ENCODE measurements at places on chromosomes 12 and 14. TPM values are rescaled to one million over a fixed set of nuclear protein-coding genes. Genes with fewer than 3 reads are reported as not detected.

- DNase-seq, result no peak
Observed at GRCh38 chr12:11862798-11863197, 207.9 kb upstream of the BCL2L14 start.

DNA sequence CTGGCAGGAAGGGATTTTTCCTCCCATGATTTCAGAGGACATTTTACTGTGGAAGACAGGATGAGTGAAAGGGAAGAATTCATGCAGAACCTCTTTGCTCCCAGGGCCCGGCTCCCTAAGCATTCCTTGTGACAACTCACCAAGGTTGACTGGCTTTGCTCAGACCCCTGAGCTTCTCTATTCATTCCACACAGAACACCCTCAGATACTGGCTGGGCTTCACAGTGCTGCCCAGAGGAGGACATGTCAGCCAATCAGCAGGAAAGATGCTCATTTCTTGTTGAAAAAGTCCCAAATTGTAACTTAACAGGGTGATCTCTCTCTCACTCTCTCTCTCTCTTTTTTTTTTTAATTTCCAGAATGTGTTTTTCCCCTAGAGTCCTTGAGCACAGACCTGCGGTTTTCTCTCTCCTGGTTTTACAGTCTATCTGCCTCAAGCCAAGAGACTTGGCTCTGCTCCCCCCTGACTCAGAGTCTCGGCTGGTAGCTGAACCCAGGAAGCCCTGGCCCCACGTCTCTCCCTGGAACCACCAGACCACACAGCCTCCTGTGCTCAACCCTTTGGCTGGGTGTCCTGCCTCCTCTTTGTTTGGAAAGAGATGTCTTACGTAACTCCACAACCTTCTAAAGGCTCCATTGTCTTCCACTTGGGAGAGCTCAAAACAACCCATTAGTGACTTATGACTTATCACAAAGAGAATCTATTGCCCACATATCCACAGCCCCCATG is 43.9 kb downstream of the SSPN start:
- peak; percentile 78 for DNase-seq

Gene RNASE7
- total RNA-seq, result not detected

DNA sequence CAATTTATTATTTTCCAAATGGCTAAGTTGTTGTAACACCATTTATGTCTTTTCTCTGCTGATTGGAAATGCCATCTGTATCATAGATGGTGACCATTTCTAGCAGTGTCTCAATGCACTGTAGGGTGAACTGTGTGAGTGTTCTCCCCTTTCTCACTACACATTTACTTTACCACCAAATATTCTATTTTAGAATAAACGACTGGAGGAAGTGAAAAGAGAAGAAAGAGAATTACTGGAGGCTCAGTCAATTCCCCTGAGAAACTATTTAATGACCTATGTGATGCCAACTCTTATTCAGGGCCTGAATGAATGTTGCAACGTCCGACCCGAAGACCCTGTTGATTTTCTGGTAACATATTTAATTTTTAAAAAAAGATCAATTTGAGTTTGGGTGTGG is 15.5 kb upstream of the PAPOLA start:
- no peak for DNase-seq

DNA sequence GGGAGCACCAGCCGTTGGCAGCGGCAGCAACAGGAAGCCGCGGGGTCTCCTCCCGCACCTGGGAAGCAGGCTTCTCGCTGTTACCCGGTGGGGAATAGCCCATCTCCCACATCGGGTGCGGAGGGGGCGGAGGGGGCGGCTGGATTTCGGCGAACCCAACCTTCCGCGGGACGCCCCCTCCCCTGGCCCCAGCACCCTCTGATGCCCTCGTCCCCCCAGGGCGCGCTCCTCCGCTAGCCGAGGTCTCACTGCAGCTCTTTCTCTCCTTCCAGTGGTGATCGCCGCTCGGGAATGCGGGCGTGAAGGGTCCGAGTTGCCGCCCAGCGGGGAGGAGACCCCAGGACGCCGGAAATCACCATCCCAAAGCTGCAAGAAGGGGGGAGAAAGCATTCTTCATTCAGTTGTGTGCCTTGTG is 303 bp downstream of the SAMD4A start:
- no peak for DNase-seq

DNA sequence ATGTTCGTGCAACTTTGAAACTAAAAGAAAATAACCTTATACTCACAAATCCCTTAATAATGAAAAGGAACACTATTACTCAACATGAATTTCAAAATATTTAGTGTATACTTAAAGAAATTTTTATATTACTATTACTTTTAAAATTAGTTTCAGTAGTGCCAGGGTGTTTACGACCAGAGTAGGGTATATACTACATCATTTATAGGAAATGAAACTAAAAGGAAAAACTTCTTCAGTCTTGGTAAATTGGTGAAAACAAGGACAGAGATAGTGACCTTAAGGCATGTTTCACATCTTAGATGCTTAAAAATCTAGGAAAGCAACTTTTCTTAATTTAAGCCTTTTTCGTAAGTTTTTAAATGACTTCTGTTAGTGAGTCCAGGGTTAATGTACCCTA is 4.5 kb downstream of the USP15 start:
- no peak for DNase-seq

- no peak for DNase-seq
Observed at GRCh38 chr12:100868487-100868886, 73.9 kb downstream of the ANO4 start.

GRCh38 chr12:70106347-70106746 is 136.9 kb upstream of the CNOT2 start:
- DNase-seq, result no peak

- no peak for DNase-seq
Observed at GRCh38 chr12:64299628-64300027, 77.5 kb upstream of the KICS2 start.

GRCh38 chr12:66242311-66242710 is 53.3 kb downstream of the IRAK3 start:
- no peak for DNase-seq

GRCh38 chr14:106843951-106844483 is 1317.6 kb downstream of the TMEM121 start:
- no peak for DNase-seq

DNA sequence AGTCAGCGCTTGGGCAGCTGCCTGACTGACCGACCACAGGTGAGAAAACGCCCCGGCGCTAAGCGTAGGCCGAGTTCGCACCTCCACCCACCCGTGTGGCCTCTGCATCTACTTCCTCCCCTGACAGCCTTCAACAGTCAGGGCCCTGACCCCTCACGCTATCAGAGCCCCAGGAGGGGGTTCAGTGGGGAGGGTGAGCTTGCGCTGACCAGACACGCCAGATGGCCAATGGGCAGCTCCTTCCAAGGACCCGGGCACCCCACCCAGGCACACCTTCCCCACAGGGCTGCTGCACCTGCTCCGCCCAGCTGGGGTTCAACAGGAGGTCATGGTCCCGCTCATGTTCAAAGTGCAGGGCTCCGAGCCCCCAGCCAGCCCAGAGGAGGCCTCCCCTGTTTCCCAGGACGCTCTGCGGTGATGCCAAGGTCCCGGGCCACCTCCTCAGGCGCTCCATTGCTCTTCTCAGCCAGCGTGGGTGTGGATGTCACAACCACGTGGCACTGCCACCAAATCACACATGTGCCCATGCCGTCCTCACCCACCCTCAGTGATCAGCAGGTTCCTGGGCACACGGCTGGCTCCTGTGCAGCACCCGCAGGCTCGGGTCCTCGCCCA is 48.7 kb upstream of the BCL11B start:
- no peak for DNase-seq

Gene SYNDIG1L
- total RNA-seq, result not detected

- no peak for DNase-seq
Observed at GRCh38 chr14:36270191-36270590, 50.2 kb downstream of the MBIP start.

Gene GLT8D2
- total RNA-seq, result 40.7 TPM

Gene RFX4
- total RNA-seq, result not detected

DNA sequence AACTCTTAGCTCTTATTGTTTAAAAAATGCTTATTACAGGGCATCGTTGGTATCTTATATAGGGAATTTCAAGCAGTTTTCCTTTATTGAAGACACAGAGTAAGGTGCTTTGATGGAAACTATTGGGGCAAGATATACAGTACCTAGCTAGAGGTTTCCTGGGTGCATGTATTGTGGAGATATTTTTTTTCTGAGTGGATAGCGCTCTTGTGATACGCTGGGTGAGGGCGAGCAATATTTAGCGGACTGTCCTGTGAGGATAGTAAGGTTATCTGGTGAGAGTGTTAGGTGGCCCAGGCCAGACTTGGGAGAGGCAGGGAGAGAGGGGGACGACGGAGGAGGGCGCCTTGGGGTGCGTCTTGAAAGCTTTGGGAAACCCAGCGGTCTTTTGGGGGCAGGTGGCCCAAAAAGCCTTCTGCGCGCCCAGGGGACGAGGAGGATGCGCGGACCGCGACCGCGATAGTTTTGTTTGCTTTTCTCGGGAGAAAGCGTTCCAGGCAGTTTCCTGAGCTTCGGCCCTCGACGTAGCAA is 596 bp upstream of the BICD1 start:
- no peak for DNase-seq

Gene LRP1-AS
- total RNA-seq, result not detected

DNA sequence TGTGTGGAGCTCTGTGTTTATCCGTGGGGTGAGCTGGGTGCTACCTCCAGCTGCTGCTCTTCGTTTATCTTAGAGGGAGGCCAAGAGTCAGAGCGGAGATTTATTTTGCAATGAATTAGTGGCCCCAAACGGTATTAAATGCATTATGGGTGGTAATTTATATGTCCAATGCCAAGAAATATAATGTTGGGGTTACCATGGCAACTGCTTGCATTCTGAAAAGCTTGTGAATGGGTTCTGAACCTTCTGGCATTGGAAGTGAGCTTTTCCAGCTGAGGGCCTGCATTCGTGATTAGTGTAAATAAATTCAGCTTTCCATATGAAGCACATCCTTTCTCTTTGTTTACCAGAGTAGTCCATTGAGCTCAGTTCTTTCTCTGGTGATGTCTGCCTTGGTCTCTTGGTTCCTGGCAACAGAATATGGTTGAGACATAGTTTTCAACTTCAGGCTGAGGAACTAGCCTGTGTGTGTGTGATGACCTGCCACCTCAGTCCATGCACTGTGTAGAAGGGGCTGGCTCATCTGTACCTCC is 51.8 kb downstream of the TRAF3 start:
- DNase-seq, result no peak

DNA sequence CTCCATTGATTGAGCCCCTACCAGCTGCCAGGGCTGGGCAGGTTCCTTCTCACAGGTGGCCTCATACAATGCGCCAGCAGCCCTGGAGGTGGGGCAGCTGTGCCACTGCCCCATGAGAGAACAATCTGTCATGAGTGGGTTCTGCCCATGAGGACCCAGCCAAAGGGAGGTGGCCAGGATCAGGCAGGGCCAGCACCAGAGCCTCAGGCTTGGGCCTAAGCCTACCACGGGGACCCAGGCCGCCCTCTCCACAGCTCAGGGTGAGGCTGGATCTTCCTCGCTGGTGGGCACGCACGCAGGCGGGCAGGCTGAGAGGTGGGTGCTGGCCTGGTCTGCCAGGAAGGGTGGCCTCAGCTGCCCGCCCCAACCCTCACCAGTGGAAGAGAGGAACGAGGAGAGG is 110.7 kb downstream of the KIF26A start:
- DNase-seq, result no peak

DNA sequence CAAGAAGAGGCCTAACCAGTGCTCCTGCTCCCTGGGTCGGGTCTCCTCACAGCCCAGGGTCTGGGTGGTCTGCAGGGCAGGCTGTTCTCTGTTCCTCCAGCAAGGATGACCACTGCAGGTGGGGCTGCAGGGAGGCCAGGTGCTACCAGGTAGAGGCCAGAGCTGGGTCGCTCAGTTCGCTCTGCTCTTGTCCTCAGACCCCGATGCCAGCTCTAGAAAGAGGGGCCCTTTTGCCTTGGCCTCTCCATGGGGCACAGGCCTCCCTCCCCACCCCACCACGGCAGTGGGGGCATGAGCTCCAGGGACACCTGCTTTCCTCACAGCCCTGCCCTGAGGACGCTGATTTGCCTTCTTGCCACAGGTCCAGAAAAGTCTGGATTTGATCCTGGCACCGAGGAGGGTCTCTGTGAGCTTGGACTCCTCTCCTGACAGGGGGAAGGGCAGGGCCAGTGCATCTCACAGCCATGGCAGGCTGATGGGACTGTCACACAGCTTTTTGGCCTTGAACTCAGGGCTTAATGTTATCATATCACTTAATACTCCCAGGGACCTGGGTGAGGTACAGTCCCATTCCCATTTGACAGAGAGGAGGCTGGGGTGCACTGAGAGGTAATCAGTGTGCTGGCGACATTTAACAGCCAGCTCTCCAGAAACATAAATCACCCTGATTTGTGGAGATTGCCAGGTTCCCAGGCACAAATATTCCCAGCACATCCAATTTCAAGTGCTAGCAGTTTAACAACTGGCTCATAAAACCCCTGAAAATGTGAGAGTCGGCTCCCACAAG is 273.0 kb upstream of the SFSWAP start:
- DNase-seq, result no peak

DNA sequence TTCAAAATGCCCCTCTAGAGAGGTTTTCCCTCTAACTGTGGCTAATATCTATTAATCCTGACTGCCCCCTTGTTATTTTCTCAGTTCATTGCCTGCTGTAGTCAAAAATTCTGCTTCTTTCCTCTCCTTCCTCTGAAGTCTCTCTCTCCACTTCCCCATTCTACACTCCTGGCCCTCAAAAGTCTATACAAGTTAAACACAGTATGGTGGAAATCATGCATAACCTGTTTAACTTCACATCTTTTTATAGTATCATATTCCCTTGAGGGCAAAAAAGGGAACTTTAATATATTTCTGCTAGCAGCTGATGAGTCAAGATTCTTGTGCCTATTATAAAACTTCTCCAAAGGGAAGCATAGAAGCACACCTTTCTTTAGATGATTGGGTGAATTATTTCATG is 16.7 kb downstream of the GRIP1 start:
- no peak for DNase-seq

DNA sequence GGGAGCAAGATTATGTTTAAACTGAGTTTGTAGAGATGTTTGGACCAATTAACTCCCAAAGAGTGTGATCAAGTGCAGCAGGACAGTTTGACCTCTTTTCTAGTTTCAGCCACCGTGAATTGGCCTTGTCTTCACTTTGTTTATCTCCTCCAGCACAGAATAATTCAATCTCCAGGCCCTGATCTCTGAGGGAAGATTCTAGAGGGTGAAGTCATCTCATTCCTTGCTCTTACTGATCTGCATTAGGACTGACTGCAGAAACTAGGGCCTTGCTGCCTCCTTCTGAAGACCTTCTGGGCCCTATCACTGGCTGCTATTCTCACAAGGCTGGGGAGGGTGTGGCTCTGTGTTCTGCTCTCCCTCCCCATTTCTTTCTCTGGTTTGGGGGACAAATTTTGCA is 29.4 kb downstream of the C12orf75 start:
- no peak for DNase-seq

DNA sequence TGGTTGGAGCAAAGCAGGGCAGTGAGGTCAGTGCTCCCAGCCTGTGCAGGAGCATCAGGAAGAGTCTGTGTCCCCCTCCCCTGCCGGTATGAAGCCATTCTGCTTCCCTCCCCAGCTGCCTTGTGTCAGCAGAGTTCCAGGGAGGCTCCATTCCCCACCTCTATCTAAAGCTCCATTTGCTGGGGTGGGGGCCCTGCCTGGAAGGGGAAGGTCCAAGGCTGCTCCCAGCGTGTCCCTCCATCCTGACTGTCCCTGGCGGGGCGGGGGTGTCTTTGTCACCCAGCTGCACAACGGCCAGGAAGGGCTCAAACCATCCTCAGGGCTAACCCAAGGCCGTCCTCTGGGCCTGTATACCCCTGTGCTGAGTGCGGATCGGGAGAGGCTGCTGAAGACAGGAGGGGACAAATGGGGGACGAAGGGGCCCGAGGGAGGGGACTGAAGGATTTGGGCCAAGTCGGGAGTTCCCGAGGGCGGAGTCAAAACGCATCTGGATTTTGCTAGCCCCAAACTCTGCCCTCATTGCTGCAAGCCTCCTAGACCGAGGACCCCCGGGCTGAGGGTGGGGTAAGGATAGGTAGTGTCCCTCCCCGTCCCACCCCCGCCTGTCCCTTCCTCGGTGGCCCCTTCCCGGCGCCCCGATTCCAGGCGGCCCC is 748 bp upstream of the ACVRL1 start:
- DNase-seq, result no peak

Gene PARP2
- total RNA-seq, result 15.7 TPM
